Naive thymus-derived CD4-positive, alpha-beta T cell (primary cell): ENCODE measurements at places on chromosomes 6 and 20. TPM values are rescaled to one million over a fixed set of nuclear protein-coding genes. Genes with fewer than 3 reads are reported as not detected.

Gene KCNB1
- polyA plus RNA-seq: not detected

Gene PRICKLE4
- polyA plus RNA-seq: not detected

Gene CALHM6
- 24.4 TPM for polyA plus RNA-seq

Gene HTR1E
- polyA plus RNA-seq: not detected

Gene MEP1A
- polyA plus RNA-seq: not detected

Gene TMEM217
- polyA plus RNA-seq: 0.28 TPM

Gene WFDC2
- not detected for polyA plus RNA-seq

DNA sequence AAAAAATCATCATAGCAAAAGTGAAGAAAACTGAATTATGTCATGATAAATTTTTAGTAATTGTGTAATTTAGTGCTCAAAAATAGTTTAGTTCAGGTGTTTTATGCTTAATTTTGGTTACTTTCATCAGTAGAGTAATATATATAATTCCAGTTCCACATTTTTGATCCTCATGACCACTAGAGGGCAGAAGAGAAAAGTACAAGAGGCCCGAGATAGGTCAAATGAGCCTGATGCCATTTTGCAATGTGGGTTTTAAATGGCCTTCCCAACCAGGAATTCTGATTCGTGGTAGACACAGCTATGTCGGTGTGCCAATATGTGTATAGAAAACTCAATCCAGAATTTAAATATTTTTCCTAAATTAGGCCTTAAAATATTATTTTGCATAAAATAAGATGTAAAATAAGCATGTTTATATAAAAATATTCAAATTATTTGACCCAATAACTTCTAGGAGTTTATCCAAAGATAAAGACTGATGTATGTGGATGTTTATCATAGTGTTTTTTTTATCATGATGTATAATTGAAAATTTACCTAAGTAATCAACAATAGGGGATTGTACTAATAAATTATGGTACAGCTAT lies 159.7 kb upstream of the RPS6KA2 start:
- peak; percentile 58 for DNase-seq

DNA sequence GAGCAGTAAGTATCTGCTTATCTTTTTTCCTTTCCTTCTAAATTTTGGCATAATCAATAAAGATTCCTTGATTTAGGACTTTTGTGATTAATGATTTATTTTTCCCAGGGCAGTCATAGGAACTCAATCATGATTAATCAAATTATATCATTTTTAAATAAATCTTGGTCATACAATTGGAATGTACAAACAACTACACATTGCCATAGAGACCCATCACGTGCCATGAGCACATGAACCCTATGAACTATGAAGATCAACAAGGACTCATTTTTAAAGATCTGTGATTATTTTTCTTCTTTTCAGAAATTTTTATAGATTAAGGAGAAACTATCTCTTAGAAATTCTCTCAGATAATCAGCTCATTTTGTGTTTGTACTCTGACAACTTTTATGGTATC lies 622.4 kb downstream of the BCKDHB start:
- DNase-seq: no peak

DNA sequence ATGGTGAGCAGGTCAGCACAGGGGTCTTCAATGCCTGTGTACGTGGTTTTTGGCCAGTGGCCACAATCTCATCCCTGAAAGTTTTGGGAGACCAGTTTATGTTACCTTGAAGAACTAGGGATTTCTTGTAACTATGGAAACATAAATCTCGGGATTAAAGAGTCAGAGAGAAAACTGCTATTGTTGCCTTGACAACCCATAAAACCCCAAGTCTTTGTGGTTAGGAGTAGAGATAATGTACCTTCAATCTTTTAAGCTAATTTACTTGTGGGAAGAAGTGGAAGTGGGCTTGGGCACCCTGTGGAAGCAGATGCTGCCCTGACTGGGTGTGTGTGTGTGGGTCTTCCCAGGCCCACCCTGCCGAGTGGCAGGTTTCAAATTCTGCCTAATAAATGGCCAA lies 46.1 kb upstream of the ZNF831 start:
- DNase-seq: no peak

- no peak for DNase-seq
Observed at GRCh38 chr6:100484474-100484873, 19.8 kb upstream of the SIM1 start.

DNA sequence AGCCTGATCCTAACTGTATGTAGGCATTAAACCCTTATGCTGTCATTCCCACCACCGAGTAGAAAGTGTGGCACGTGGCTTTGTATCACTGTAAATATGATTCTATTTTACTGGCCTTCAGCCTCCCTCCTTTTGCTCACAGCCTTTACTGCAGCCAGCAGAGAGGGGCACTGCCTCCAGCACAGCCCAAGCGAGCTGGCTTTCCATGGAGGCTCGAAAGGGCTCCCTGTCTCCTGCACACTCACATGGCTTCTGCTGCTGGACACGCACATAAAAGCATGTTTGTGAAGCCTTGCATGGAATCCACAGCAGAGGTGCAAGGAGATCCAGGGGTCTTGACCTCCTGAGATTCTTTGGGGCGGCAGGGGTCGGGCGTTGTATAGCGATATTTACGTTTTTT lies 51.3 kb downstream of the RNASET2 start:
- no peak for DNase-seq

- DNase-seq: no peak
Observed at GRCh38 chr20:63743210-63743970, 3.8 kb downstream of the SLC2A4RG start.

DNA sequence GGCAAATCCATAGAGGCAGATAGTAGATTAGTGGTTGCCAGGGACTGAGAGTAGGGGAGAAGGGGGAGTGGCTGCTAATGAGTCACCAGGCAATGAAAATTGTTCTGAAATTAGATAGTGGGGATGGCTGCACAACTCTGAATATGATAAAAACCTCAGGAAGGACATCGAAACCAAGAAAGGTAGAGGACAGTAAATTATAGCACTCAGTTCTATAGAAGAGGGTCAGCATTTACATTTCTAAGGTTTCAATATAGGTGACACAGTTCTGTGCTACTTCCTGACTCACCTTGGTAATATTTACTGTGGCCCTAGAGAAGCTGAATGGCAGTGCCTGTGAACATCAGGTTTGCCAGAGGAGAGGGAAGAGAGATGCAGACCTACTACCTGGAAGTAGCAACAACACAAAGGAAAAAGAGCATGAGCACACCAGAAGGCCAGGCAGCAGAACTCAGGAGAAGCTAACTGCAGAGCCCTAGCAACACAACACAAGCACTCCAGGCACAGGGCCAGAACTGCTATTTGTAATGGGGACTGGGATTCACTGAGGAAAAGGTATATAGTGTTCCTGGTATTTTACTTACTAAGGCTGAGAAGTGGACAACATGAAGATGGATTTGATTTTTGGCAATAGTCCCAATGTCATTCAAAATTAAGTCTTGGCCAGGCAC lies 75.9 kb downstream of the PLCG1 start:
- no peak for DNase-seq

GRCh38 chr6:136968837-136969236 lies 46.7 kb downstream of the SLC35D3 start:
- DNase-seq: no peak

DNA sequence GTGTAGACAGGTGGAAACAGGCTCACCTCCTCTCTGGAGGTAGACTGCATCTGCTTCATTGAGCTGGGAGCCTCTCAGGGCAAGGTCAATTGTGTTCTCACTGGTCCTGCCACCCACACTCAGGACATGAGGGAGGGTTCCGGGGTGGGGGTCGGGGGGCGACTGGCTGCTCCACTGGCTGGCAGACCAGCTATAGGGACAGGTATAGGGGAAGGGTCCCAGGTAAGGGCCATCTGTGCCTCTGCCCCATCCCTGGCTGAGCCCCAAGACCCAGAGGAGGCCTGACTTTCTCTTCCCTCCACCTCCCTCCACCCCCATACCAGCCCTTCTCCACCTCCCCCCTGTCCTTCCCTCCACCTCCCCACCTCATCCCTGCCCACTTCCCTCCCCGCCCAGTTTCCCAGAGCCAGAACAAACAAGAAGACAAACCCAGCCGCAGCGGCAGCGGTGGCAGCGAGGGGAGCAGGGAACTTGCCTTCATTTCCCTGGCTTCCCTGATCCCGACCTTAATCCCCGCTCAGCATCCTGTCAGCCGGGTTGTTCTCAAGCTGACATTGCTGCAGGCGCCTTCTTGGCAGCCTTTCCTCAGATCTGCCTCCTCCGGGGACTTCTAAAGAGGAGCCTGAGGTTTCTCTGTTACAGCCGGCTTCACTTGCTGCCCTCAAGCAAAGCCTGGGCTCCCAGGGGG lies 18.3 kb upstream of the FOXP4 start:
- DNase-seq: no peak

GRCh38 chr20:15248618-15249395 lies 911.4 kb upstream of the FLRT3 start:
- DNase-seq: no peak

DNA sequence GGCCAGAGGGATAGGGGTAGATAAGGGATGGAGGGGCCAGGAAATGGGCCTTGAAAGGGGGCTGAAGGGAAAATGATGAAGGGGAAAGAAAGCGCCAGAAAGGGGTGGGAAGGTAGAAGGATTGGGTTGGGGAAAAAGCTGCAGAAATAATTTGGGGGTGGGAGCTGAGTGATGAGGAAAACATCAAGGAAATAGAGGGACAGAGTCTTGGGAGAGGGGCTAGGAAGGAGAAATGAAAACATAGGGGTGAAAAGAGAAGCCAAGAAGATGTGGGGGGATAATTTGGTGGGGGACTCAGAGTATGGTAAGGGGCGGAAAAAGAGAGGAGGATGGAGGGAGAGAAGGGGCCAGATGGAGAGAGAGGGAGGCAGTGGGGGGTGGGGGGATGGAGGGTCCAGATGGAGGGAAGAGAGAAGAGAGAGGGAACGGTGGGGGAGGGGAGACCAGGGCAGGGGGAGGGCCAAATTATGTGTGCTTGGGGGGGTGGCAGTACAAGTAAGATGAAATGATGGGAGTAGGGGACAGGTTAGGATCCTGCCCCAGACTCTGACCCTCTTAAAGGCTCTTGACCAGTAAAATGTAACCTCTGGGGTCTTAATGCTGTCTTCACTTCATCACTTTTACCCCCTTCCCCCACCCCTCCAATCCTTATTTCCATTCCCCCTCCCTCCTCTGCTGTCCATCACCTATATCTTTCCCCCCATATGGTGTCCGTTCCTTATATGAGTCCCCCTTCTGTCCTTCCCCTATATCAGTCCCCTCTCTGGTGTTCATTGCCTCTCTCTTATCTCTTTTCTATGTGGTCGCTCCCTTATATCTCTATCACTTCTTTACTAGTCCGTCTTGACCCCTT lies 852 bp downstream of the SYNGAP1 start:
- DNase-seq: no peak

GRCh38 chr6:20826378-20826777 lies 292.1 kb downstream of the CDKAL1 start:
- DNase-seq: no peak

DNA sequence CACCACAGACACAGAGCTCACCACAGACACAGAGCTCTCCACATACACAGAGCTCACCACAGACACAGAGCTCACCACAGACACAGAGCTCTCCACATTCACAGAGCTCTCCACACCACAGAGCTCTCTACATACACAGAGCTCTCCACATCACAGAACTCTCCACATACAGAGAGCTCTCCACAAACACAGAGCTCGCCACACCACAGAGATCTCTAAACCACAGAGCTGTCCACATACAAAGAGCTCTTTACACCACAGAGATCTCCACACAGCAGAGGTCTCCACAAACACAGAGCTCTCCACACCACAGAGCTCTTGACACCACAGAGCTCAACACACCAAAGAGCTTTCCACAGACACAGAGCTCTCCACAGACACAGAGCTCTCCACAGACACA lies 55.8 kb downstream of the ERMARD start:
- peak; percentile 34 for DNase-seq

DNA sequence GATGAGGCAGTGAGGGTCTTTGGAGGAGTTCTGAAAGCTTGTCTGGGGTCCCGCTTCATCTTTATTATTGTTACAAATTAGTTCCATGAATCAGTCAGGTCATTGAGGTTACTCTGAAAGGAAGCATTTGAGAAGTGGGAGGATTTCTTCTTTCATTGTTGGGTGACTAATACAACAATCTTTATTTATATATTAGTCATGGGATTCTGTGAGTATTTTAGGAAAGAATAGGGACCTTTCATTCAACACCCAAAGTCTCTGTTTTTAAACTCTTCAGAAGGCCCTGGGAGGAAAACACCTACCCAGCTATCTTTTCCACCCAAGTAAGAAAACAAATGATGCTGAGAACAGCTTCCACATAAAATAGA lies 98.3 kb downstream of the SOD2 start:
- no peak for DNase-seq

- no peak for DNase-seq
Observed at GRCh38 chr20:10954137-10954840, 280.5 kb upstream of the JAG1 start.

DNA sequence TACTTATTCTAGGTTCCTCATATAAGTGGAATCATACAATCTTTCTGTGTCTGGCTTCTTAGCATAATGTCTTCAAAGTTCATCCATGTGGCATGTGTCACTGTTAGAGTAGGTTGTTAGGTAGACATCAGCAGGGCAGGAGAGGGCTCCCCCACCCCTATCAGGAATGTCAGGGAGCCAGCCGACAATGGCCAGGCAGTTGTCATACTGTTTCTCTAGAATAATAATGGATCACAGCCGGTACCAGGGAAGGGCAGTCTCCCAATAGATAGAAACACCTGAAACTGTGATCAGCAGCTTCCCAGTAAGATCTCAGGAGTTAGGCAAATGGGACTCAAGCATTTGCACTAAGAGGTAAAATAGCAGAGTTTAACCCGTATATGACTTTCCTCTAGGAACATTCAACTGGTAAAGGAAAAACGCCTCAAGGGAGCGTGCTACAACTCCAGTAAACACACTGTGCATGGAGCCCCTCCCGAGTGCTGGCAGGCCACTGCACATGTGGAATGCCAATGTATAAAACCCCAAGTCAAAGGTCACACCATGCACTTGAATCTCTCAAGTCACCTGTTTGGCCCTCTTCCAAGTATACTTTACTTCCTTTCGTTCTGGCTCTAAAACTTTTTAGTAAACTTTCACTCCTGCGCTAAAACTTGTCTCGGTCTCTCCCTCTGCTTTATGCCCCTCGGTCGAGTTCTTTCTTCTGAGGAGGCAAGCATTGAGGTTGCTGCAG lies 29.8 kb upstream of the SIRT5 start:
- DNase-seq: no peak

DNA sequence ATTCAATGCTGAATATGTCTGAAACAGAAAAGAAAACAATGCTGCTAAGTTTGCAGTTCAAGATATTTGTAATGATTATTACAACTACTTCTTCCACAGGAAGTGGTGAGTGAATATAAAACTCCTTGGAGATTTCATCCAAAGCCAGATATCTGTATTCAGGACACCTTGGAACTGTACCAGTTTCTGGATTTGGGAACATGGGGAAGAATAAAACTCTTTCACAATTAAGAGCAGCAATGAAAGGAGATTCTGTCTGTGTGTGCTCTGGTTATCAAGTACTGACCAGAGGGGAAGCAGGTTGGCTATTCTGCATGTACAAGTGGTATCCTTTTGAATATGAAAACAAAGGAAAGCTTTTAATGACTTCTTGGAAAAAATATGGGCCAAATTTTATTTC lies 21.1 kb downstream of the ELOVL2 start:
- DNase-seq: no peak

GRCh38 chr20:23640018-23640601 lies 2.4 kb upstream of the CST3 start:
- no peak for DNase-seq
